ENCODE measurements at places on chromosomes 5 and 9.

DNA sequence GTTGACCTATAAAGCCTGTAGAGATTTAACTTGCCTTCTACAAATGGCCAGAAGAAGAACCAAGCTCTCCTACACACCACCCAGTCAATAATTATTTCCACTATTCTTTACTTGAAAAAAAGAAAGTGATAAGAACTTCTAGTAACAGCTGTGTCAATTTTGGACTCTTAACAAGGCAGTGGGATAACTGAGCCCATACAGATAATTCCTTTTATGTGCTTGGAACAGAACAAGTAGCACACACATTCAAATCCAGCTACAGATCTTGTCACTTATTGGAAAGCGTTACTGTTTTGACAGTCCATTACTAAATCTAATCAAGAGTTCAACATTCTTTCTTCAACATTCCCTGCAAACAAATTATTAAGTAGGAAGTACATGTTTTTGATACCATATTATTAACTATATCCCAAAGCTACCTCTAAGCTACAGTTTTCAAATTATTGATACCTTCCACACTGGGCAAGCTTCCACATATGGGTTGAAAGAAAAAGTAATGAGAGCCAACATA, 6.3 kb downstream of the PTGER4 start:
- DNase-seq = no peak

GRCh38 chr5:33612386-33612785, 171.6 kb downstream of the TARS1 start:
- DNase-seq = no peak

- DNase-seq = no peak
These were observed 6.3 kb upstream of the KCNIP1 start for GRCh38 chr5:170497311-170498038.

DNA sequence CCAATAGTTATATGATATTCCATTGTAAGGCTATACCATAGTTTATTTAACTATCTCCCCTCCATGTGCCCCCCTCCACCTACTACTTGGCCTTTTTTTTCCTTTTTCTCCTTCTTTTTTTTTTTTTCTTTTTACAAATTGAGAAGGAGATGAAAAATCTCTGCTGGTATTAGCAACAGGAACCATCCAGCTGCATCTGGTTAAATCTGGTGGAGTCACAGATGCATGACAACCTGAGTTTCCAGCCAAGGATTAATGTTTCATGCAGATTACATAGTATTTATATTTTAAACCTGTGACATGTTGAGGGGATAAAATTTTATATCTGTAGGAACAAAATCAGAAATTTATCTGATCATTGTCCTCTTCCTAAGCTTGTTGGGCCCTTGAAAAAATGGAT, 128.5 kb upstream of the IQGAP2 start:
- no peak for DNase-seq

- DNase-seq = no peak
These were observed 4.3 kb downstream of the PRRC2B start for GRCh38 chr9:131398204-131398603.

DNA sequence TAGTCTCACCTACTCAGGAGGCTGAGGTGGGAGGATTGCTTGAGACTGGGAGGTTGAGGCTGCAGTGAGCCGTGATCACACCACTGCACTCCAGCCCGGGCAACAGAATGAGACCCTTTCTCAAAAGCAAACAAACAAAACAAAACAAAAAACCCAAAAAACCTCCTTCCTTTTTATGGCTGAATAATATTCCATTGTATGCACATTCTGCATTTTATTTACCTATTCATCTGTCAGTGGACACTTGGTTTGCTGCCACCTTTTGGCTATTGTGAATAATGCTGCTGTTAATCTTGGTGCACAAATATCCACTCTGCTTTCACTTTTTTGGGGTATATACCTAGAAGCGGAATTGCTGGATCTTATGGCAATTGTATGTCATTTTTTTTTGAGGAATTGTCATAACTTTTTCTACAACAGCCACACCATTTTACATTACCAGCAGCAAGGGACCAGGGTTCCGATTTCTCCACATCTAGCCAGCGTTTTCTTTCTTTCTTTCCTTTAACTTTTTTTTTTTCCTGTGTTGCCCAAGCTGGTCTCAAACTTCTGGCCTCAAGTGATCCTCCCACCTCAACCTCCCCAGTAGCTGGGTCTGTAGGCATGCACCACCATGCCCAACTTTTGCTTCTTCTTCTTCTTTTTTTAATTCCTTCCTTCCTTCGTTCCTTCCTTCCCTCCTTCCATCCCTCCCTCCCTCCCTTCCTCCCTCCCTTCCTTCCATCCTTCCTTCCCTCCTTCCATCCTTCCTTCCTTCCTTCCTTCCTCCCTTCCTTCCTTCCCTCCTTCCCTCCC, 30.6 kb downstream of the NKX2-5 start:
- no peak for DNase-seq

DNA sequence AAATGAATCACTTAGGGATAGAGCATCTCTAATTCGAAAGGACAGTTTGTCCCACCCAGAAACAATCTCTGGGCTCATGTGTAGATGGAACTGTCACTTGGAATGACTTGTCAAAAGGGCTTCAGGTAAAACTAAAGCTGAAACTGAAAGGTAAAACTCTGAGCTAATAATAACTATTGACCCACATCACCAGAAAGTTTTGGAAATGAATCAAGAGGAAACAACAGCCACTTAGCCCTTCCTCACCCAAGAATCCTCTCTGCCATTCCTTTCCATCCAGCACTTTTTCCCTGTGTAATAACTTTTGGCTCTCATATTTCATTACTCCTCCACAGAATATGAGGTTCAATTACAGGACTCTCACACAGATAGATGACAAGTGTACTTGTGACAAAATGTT, 14.0 kb upstream of the GLRX start:
- no peak for DNase-seq

GRCh38 chr5:15222156-15222555, 277.8 kb upstream of the FBXL7 start:
- DNase-seq = no peak

GRCh38 chr5:144697847-144698262, 527.2 kb downstream of the KCTD16 start:
- DNase-seq = no peak

DNA sequence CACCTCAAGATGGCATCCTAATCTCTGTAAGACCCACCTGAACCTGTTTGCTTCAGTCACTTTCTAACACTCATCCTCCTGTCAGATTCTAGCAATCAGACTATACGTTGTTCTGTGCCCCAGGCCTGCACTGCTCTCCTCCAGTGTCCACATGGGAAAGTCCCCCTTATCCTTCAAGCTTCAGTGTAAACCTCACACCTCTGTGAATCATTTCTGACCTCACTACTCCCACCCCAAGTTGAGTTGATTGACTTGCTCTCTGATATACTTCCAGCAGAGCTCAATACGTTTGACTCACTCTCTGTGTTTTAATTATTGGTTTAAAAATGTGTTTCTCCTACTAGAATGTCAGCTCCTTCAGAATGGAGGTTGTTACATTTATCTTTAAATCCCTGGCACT, 240.2 kb downstream of the FBXL17 start:
- DNase-seq = no peak

- DNase-seq = no peak
These were observed 35.0 kb upstream of the SNX24 start for GRCh38 chr5:122810405-122810804.

- DNase-seq = no peak
These were observed 319.6 kb downstream of the DRD1 start for GRCh38 chr5:175124251-175124813.

- DNase-seq = no peak
These were observed 349.8 kb downstream of the ARHGEF28 start for GRCh38 chr5:73975845-73976244.

DNA sequence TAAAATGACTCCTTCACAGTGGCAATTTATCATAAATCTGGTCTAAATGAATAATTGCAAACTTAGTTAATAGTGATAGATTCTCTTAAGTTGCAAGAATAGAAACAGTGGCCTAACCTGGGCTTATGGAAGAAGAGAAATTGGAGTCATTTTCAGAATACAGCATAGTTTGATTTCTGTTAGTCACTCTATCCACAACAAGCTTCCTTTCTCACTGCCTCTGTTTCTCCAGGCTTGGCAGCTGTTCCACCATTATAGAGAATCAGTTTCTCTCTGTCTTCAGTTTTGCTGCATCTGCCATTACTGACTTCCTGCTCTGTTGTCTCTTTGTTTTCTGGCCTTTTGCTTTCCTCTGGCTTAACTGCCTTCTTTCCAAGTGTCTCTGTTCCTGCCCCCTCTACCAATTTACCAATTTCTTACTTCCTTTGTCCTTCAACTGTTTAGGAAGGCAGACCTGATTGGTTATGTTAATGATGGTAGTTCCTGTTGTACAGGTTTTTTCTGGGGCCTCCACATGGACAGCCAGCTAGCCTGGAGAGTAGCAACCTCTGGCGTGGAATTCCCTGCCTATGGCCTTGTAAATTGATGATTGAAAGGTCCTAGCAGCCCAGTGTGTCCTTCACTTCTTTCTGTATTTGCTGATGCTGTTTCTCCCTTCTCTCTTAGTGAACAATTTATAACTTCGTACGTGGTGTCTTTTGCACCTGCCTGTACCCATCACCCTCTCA, 75.9 kb upstream of the RASGRF2 start:
- DNase-seq = no peak

GRCh38 chr9:98968601-98969337, 25.1 kb downstream of the COL15A1 start:
- DNase-seq = no peak

DNA sequence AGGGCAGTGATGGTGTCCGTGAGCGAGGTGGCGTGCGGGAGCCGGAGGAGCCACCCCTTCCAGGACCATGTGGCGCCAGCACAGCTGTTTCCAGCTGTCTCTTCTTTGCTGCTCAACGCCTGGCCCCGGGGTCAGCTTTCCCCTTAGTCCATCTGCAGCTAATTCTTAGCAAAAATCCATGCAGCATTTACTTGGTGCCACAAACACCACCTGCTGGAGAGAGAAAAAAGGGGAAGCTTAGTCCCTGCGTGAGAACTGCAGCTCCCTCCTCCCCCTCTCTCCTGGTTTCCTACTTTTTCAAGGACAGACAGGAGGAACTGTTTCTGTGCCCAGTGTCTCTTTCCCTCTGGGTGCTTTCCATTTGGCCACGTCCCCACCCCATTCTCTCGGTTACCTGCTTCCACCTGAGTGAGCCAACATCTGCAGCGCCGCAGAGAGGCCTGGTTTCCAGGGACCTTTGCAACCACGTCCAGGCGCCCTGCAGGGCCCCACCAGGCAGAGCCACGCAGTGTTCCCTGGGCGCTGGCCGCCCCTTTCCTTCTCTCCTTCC, 3.4 kb downstream of the SLC6A19 start:
- no peak for DNase-seq

DNA sequence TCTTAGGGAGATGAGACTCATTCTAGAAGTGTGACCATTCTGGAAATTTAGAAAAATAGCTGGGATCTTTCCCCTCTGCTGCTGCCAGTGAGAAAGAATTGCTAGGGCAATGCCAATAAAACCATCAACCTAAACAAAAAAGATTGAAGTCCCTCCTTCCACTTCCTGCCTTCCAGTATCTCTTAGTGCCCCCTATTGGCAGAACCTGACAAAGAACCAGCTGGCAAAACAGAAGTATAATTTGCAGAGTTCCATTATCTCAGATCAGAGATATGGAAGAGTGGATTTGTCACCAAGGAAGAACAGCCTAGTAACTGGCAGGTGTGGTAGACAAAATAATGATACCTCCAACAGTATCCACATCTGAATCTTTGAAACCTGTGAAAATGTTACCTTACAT, 13.8 kb upstream of the PLCXD3 start:
- DNase-seq = no peak

DNA sequence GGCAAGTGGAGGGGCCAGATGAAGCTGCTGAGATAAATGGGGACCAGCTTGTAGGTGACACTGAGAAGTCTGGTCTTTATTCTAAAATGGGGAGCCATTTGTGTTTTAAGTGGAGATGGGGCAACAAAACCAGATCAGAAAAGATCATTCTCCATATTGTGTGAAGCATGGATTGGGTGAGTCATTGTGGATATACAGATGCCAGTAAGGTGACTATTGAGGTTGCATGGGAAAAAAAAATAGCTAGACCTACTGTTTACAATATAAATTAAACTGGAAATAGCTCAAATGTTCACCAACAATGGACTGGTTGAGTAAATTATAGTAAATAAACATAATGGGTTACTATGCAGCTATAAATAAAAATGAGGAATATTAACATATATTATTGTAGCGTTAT, 5.4 kb upstream of the MAP1B start:
- no peak for DNase-seq

- no peak for DNase-seq
These were observed 108.0 kb downstream of the PPP2R2B start for GRCh38 chr5:146770546-146770945.
